ENCODE measurements at places on chromosomes 3 and 15.

DNA sequence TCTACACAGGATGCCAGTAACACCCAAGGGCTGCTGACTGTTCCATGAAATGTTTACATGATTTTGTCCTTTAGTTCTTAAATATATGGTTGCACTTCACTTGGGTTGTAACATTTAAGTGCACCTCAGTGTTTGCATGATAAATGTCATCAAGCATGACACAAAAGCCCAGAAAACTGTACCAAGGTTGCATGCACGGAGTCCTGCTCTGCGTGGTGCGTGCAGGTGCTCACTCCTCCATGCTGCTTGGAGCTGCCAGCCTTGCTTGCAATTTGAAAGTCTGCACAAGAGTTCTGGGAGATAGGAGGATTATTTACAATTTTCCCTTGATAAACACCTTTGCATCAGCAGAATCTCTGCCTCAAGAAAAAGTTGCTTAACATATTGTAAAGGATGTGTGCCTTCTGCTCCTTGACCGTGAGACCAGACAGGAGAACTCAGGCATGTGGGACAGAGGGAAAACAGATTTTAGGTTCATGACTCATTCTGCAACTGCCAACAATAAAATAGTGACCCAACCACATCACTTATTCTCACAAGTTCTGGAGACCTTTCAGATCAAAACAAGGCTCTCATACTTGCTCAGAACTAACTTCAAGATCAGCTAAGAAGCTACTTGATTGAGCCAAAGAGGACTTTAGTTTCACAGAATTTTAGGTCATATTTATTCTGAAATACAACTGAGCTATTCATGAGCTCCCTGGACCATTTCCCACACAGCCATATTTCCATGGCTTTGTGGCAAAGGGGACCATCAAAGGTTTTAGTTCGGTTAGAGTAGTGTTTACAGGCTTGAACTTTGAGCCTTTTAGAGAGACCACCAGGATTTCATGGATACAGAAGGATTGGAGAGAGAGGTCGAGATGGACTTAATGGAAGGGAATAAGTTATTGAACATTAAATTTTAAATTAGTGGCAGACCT lies 128.4 kb upstream of the ZBED2 start:
- no peak for DNase-seq

DNA sequence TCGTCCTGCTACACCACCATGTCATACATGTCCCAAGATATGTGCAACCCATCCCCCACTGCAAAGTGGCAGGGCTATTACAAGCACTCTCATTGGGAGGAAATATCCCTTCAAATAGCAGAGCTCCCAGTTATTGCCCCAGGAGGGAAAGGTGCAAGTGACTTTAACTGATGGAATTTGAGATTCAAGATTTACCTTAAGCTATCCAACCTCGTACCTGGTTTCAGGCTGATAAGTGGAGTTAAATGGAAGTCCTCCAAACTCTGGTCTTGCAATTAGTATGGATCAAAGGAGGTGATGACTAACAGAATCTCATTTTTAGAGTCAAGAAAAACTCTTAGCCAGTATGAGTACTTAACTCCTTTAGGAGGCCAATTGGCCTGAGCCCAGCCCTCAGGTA lies 2.1 kb downstream of the SLCO2A1 start:
- no peak for DNase-seq

DNA sequence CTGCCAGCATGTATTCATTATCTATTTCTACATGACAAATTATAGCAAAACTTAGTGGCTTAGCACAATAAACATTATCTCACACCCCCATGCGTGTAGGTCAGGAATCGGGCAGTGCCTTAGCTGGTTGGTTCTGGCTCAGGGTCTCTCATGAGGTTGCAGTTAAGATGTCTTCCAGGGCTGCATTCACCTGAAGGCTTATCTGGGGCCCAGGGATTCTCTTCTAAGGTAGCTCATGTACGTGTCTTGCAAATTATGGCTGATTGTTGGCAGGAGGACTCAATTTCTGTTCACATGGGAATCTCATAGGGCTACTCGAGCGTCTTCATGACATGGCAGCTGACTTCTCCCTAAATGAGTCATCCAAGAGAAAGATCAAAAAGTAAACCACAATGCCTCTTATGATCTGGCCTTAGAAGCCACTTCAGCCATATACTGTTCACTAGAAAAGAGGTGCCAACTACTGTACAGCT lies 42.9 kb upstream of the TSC22D2 start:
- DNase-seq, result no peak

DNA sequence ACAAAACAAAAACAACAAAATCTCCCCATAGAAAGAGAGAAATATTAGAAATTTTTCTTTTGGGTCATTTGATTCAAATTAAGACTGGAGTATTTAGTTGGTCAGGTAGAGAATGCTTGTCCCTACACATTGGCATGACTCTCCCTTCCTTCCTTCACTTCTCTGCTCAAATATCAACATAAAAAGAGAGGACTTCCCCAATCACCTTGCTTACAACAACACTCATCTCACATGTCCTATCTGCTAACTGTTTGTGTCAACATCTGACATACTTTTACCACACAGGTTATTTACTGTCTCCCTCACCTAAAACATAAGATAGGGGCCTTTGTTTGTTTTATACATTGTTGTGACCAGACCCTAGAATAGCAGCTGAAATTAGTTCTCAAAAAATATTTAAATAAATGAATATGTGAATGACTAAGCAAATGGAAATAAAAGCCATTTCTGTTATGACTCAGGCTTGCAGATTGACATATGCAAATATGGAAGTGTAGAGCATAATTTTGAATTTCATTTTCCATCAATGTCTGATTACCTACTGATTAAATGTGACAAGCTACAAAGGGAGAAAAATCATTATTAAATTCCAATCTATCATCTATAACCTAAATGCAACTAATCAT lies 304.8 kb downstream of the CTNNB1 start:
- no peak for DNase-seq

DNA sequence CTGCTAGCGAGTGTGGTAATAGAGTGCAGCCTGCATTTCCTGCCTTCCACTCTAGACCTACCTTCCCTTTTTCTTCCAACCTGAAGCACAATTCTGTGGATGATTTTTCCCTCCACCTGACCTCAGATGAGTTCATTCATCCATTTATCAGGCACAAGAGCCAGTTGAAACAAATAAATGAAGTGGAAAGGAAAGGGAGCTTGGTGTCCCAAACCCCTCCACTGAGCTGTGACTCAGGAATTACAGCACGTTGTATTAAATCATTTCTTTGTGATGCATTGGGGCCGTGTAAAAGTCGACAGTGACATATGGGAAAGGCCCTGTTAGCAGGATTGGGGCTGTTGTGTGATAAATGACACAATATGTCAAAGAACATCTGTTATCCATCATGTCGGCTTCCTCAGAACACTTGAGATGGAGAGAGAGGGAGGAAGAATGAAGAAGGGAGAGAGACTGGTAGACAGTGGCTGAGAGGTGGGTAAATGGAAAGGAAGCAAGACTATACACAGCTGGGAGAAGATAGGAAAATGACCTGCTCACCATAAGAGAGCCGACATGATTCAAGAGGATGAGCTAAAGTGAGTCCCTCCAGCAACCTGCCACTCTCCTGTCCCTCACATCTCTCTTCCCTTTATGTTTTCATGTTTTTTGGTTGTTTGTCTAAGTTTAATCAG lies 366.0 kb downstream of the AGBL1 start:
- DNase-seq, result no peak

GRCh38 chr15:67103869-67104268 lies 38.5 kb downstream of the SMAD3 start:
- DNase-seq, result no peak

DNA sequence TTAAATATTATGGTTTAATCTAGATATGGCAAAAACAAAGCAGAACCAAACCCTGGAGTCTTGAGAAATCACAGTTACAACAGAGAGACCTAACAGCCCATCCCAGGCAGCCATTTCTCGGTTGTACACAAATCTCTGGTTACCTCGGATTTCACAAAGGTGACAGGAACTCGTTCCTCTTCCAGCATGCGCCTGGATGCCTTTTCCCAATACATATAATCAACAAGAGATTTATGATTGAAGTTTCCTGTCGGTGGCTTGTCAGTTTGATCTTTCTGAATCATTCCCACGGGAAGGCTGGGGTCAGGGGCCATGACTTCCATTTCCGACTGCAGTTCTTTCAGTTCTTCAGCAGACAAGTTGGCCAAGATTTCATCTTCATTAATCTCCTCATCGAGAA lies 445 bp downstream of the LMOD3 start:
- peak; percentile 17 for DNase-seq

DNA sequence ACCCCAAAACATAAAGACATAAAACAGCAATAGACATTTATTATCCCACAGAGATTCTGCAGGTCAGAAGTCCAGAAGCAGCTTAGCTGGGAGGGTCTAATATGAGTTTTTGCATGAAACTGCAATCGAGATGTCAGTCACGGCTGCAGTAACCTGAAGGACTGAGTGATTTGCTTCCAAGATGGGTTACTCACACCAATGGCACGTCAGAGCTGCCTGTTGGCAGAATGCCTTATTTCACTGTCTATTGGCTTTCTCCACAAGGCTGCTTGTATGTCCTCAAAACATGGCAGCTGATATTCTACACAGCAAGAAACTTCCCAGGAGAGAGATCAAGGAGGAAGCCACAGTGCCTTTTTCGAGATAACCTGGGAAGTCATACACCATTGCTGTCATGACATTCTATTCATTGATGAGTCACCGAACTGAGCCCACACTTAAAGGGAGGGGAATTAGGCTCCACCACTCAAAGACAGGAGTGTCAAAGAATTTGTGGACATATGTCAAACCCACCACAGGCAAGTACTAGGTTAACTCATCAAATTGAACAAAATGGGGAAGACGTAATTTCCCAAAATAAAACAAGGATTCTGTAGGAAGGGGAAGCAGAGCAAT lies 122.2 kb downstream of the SYNPR start:
- no peak for DNase-seq

- DNase-seq, result no peak
Observed at GRCh38 chr15:40463886-40464545, 6.8 kb upstream of the CHST14 start.

GRCh38 chr3:16380421-16380820 lies 115.4 kb downstream of the OXNAD1 start:
- no peak for DNase-seq

DNA sequence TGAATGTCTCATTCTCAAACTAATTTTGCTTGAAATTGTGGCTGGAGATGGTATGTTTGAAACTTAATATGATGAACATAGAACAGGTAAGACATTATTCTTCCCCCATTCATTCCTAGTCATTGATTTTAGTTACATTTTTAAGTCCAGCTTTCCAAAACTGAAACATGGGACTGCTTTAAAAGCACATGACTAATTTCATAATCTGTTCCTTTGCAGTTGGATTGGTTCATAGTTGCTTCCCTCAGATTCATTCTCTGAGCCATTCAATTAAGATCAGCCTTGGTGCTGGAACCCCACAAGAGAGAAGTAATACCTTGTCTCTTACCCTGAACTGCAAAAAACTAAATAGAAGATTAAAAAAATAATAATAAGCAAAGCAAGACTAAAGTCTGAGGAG lies 87.5 kb upstream of the TGFBR2 start:
- no peak for DNase-seq

Data from HL-60 (cell line).